ENCODE measurements at places on chromosomes 6 and 20. TPM values are rescaled to one million over a fixed set of nuclear protein-coding genes. Genes with fewer than 3 reads are reported as not detected.

GRCh38 chr6:25042036-25042521, 106.3 kb upstream of the RIPOR2 start:
- DNase-seq: no peak

DNA sequence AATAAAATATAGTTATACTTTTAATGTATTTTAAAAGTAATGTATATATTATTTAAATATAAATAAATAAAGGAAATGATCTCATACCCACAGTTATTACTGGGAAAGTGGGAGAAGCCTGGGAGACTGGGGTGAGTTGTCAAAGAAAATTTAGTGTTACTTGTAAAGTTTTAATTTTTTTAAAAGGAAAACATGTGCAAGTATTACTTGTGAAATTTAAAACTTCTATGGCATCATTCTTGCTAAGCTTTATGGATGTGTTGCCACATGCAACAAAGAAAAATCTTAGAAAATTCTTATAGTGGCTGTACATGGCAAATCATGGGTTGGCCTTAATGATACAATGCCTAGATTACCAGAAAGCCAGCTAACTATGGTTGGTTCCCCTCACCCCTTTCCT, 194.0 kb upstream of the KCNK16 start:
- DNase-seq: no peak

DNA sequence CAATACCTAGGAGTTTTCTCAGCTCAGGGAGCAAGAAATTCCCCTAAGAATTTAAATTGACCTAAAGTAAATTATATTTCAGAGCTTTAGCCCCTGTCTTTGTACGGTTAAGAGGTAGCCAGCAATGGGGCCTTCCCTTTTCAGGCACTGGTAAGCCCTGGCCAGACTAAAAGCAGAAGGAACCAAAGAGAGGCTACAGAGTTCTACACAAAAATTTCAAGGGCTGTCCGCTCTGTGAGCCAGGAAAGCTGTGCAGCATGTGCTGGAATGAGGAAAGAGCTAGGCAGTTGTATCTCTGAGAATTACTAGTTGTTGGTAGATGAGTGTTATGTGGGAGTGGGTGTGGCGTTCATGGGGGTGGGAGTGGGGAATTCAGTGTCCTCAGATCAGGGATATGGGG, 96.3 kb upstream of the MAFB start:
- DNase-seq: no peak

DNA sequence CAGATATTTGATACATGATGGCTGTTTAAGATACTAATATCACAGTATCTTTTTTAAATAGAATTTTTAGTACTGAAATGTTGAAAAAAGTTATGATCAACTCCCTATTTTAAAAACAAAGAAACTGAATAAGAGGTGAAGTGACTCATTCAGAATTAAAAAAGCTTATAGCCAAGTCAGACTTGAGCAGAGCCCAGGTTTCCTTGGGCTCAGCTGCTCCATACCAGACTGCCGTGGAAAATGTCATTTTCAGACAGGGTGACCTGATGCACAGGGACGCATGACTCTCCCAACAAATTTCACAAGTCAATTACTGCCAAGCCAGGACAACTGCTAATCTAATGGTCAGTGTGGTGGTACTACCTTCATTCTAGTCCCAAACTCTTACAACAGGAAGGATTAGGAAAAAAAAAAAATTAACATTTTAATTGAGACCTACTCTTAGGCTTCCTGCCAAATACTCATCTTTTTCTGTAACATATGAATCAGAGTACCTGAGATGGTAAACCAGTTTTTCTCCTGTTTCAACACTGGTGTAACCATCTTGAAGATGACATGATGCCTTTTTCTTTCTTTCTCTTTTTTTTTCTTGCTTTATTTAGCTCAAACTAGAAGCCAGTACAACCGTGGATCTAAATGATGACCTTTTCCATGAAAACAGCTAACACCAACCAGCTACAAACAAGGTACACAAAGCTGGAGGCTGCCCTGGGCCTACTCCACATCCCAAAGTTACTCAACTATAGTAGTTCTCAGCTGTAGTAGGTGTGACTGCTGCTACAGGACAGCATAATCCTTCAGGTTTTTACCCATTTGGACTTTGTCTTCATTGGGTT, 30.5 kb downstream of the SLC22A23 start:
- DNase-seq: no peak

PIGT gene
- total RNA-seq: 27.4 TPM

SLC22A3 gene
- total RNA-seq: 41.6 TPM
